ENCODE measurements at places on chromosomes 12 and 14. TPM values are rescaled to one million over a fixed set of nuclear protein-coding genes. Genes with fewer than 3 reads are reported as not detected.

ITFG2 gene
- 14.6 TPM for total RNA-seq

DNA sequence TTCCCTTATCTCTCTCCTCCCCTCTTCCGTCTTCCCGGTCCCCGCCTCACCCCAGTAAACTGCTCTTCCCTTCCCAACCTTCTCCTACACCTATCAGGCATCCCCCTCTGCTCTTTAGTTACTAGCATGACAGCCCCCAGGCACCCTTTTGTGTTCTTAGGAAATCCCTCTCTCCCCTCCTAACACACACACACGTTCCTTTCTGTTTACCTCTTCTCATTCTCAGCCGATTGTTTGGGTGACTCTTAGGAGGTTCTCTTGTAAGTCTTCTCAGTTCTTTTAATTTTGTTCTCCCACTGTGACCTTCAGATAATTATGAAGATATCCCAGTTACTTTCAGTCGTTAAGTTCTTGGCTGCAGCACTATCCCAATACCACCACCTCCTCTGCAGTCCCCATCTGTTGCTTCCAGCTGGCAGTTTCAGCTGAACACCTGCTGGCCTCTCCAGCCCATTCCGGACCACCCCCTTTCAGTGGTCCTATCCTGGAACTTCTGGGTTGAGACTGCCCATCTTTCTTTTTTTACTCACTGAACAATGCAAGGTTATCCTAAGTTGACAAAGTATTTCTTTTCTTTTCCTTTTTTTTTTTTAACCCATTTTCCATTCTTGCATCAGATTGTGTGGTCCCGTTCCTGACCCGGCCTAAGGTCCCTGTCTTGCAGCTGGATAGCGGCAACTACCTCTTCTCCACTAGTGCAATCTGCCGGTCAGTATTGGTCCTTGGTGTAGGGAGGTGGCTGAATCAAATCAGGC, 711 bp downstream of the MARS1 start:
- DNase-seq = no peak

DPPA3 gene
- not detected for total RNA-seq

DNA sequence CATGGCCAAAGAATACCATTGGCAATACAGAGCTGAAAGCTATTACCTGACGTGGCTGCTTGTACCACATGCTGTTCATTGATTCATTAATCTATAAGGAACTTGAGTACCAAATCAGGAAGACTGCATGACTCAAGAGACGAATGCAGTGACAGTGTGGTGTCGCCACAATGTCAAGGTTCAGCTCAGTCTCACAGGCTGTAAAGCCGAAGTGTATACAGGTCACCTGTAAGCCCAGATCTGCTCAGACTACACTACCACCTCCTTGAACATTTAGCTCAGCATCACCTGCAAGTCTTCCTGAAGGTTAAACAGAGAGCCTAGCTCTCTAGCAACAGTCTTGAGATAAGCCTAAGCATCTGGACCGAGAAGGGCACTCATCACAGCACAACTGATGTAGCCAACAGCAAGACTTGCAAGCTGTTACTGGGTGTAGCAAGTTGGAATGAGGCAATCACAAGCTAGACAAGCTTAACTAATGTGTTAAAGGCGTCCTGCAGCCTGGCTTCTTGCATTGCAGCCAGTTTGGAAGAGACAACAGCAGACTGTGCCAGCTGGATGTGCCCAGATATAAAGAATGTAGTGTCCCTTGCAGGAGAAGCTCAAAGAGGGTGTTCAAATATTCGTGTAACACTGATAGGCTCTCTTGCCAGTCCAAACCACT, 21.0 kb downstream of the TMTC1 start:
- peak; percentile 77 for DNase-seq

- no peak for DNase-seq
Observed at GRCh38 chr12:79908366-79908765, 26.5 kb downstream of the PPP1R12A start.

DNA sequence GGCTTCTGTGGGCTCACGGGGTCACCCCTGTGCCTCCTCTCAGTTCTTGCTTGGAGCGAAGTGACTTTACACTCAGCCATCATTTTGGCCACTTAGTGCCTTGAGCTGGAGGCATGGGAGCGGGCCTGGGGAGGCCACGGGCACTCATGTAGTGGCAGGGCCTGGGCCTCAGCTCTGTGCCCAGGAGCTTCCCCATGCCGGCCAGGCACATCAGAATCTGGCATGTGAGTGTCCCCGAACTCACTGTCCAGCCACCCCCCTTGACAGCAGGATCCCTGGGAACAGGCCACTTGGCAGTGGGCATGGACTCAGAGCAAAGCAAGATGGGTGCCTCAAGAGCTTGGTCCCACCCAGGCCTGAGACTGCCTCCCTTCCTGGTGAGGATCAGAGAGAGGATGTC, 29.5 kb downstream of the DDX51 start:
- DNase-seq = no peak

- DNase-seq = peak; percentile 9
Observed at GRCh38 chr14:71193663-71194062, 286.4 kb downstream of the PCNX1 start.

DNA sequence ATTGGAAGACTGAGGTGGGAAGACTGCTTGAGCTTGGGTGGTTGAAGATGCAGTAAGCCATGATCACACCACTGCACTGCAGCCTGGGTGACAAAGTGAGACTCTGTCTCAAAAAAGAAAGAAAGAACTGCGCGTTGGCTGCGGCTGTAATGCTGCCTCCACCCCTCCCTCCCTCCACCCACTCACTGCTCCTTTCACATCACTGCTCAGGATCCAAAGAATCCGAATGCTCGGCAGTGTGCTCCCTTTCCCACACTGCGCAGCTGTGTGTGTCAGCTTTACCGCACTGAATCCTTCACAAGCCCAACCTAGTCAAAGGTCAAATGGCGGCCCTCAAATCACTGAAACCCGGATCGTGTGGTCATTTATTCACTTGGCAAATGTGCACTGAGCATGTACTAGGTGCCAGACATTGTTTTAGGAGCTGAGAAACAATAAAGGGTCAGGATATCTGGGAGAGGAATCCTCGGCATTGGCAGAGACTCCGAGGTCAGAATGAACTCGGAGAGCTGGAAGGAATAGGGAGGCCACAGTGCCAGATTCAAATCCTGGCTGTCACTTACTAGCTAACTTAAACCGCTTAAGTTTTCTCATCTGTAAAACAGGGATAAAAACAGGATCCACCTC, 11.5 kb upstream of the TDRD9 start:
- DNase-seq = no peak

- no peak for DNase-seq
Observed at GRCh38 chr12:130609966-130610365, 106.1 kb downstream of the RIMBP2 start.

BICDL1 gene
- total RNA-seq = not detected

GRCh38 chr14:55301437-55302121, 30.4 kb downstream of the FBXO34 start:
- no peak for DNase-seq

TAS2R20 gene
- not detected for total RNA-seq

AP5M1 gene
- total RNA-seq = 2.9 TPM

STYX gene
- 12.1 TPM for total RNA-seq

- no peak for DNase-seq
Observed at GRCh38 chr12:54795644-54796043, 58.7 kb upstream of the MUCL1 start.

GYS2 gene
- total RNA-seq = not detected

GRCh38 chr12:66664076-66664475, 14.8 kb downstream of the GRIP1 start:
- DNase-seq = no peak

MMP17 gene
- total RNA-seq = 10.8 TPM

- peak; percentile 50 for DNase-seq
Observed at GRCh38 chr12:47943623-47944340, 19.6 kb upstream of the TMEM106C start.

DNA sequence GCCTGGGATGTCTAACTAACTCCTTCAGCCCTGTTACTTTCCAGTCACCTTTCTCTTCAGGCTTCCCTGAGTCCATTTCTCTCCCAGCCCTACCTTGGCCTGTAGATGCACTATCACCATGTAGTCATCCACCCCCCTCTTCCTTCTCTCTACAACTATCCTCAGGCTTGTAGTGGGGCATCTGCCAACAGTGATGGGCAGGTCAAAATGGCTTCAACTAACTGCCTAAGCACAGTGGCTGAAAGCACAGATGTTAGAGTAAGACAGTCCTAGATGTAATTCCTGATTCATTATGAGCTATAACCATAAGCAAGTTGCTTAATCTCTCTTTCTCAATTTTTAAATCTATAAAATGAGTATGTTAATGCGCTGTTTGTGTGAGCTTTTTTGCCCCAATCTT, 133.6 kb upstream of the NAV3 start:
- DNase-seq = no peak

NTF3 gene
- not detected for total RNA-seq

- DNase-seq = no peak
Observed at GRCh38 chr12:94690198-94690771, 39.9 kb upstream of the TMCC3 start.
